Right ventricle myocardium inferior (tissue), 1 donor: ENCODE measurements at places on chromosomes 2 and 18.

GRCh38 chr18:27301615-27302378 lies 116.7 kb upstream of the CHST9 start:
- no peak for DNase-seq

- DNase-seq: no peak
Observed at GRCh38 chr2:219907011-219907365, 279.6 kb downstream of the SLC4A3 start.

GRCh38 chr2:206445948-206446347 lies 2.6 kb downstream of the ADAM23 start:
- no peak for DNase-seq

DNA sequence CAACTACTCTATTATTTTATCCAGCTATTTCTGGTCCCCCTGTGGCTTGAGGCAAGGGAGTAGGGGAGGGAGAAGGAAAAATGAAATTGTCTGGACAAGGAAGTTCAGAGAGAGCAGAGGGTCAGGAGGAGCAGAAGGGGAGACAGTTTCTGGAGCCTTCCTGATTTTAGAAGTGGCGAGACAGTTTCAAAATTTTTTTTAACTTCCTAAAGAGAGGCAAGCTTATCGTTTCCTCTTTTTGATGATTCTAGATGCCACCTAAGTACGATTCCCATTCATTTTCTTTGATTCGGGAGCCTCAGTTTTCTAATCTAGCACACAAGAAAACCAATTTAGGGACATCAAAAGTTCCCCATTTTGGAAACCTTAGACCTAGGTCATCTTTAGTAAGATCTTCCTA lies 96.9 kb upstream of the B3GNT2 start:
- DNase-seq: no peak

GRCh38 chr2:80437959-80438358 lies 133.4 kb upstream of the LRRTM1 start:
- no peak for DNase-seq

GRCh38 chr2:140539242-140539875 lies 1591.5 kb downstream of the LRP1B start:
- DNase-seq: no peak

GRCh38 chr2:26786207-26787028 lies 562 bp downstream of the CENPA start:
- DNase-seq: peak; percentile 81

GRCh38 chr18:9726175-9726574 lies 18.1 kb downstream of the RAB31 start:
- DNase-seq: no peak

GRCh38 chr2:191105082-191105481 lies 45.7 kb downstream of the STAT4 start:
- no peak for DNase-seq
